ENCODE measurements at places on chromosomes 4 and X.

DNA sequence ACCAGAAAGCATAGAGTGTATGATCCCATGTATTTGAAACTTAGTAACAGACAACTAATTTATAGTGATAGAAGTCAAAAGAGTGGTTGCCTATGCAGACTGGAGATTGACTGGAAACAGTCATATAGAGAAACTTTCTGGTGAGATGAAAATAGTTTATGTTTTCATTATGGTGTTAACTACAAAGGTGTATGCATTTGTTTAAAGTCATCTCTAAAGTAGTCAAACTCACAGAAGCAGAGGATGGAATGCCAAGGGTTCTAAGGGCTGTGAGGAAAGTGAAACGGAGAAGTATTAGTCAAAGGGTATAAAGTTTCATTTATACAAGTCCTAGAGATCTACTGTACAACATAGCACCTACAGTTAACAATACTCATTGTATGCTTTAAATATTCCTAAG, 45.8 kb downstream of the ENOX2 start:
- DNase-seq, result no peak

GRCh38 chrX:142978130-142978684, 47.5 kb upstream of the SPANXN4 start:
- no peak for DNase-seq

- no peak for DNase-seq
Measured at GRCh38 chr4:7457201-7458065, 22.7 kb upstream of the PSAPL1 start.

DNA sequence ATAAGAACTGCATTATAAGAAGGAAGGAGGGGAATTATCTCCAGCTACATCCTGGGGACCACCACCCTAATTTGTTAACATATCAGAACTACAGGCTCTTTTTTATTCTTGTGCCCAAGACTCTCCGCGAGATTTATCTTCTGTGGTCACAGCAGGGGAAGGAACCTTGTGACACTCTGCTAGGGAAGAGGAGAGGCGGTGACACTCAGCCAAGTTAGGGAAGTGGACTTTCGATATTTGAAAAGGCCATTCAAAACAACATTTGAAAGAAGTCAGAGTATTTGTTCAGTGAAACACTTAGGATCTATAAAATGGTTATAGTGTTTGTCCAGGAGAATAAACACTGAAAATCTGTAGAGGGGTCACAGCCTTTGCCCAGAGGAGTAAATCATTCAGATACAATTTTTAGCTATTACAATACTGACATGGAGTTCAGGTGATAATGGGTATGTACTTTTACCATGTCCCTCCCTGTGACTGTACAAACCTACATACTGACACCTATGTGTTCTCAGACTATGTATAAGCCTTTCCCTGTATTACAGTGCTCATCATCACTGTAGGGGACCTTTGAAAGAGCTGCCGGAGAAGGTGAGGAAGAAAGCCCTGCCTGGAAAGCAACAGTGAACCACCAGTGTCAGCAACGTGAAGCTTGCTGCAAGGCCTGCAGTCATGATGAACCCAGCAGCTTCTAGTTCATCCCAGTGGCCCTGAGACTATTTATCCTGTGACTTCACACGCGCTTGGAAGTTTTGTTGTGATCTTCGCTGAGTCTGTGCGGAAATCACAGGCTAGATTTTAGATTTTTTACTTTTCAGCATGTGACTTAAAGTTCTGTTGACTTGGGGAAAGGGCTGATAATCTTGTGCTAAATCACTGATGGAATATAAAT, 8.5 kb upstream of the PTTG2 start:
- no peak for DNase-seq

DNA sequence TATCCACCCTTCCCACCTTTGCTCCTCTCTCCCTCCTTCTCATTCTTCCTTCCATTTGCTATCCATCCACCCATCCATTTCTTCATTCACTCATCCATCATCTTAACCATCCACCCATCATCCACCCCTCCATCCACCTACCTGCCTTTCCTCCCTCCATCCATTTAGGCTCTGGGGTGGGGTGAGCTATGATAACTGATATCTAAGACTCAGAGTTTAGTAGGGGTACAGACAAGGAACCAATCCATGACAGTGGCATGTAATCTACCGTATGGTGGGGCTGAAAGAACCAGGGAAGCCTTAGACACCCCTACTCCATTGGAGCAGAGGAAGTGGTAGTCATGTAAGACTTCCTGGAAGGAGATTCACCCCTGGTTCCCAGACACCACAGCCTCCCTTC, 23.2 kb downstream of the PSAPL1 start:
- no peak for DNase-seq

- no peak for DNase-seq
Measured at GRCh38 chr4:76279462-76279861, 27.1 kb upstream of the STBD1 start.
